ENCODE measurements at places on chromosomes 5 and 9.

- DNase-seq: no peak
Observed at GRCh38 chr5:29899583-29899982, 1293.9 kb upstream of the CDH6 start.

GRCh38 chr9:76985581-76985980, 33.9 kb upstream of the FOXB2 start:
- no peak for DNase-seq

DNA sequence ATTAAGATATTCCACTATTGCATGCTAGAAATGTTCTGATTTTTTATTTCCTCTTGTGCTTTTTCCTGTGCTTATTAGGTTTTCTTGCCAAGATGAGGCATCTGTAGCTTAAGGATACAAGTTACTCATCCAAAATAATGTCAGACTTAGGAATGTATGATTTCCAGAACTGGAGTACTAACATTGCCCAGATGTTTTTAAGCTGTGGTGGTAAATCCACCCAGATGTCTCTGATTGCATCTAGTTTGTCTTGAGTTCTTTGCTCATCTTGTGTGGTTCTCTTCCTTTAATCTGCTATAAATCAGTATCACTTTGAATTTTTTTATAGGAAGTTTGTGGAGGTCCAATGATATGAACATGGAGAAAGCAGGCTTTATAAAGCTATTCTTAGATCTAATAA, 337.5 kb upstream of the ZNF608 start:
- DNase-seq: no peak

DNA sequence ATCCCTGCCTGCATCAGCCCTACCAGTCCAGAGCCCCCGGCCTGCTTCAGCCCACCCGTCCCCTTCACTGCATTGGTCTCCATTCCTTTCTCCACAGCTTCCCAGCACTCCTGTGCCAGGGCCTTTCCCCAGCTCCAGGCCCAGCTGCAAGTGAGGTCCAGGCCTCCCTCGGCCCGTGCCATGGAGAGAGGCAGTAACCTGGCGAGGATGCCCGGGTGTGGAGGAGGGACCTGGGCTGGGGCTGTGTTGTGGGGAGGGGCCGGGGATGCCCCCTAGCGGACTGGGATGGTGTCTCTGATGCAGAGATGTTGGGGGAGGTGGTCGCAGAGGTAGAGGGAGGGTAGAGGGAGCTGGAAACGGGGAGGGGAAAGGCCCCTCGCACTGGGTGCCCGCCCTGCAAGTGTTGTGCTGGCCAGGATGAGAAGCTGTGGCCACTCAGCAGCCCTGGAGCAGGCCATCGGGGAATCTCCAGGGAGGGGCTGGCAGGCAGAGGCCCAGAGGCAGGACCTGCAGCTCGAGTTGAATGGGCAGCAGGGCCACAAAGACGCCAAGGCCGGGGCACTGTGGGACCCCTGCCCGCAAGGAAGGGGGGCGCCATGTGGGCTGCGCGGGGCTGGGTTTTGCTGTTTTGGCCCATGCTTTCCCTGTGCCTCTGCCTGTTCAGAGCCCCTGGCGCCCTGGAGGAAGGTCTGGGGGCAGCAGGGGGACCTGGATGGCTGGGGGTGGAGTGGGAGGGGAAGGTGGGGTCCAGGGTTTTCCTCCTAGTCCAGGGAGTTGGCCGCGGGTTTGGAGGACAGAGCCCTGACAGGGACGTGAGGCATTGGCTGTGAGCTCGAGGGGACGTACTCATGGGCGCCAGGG, 26.0 kb upstream of the NKD2 start:
- no peak for DNase-seq

DNA sequence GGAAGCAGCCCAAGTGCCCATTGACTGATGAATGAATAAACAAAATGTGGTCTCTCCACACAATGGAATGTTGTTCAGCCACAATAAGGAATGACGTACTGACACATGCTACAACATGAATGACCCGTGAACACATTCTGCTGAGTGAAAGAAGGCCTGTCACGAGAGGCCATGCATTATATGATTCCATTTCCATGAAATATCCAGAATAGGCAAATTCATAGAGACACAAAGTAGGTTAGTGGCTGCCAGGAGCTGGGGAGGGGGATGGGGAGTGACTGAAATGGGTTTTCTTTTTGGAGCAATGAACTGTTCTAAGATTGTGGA, 41.4 kb downstream of the BICD2 start:
- no peak for DNase-seq

- no peak for DNase-seq
Observed at GRCh38 chr5:164027738-164028137, 522.3 kb downstream of the MAT2B start.

GRCh38 chr5:167578977-167579692, 712.3 kb upstream of the WWC1 start:
- no peak for DNase-seq

GRCh38 chr5:117833691-117834090, 1154.7 kb downstream of the DTWD2 start:
- DNase-seq: no peak

GRCh38 chr5:174433098-174433497, 291.3 kb upstream of the MSX2 start:
- DNase-seq: no peak

GRCh38 chr5:107875833-107876232, 205.1 kb upstream of the EFNA5 start:
- no peak for DNase-seq

GRCh38 chr9:136516191-136516654, 29.6 kb downstream of the NOTCH1 start:
- no peak for DNase-seq

GRCh38 chr9:91141407-91141965, 220.2 kb downstream of the AUH start:
- no peak for DNase-seq

DNA sequence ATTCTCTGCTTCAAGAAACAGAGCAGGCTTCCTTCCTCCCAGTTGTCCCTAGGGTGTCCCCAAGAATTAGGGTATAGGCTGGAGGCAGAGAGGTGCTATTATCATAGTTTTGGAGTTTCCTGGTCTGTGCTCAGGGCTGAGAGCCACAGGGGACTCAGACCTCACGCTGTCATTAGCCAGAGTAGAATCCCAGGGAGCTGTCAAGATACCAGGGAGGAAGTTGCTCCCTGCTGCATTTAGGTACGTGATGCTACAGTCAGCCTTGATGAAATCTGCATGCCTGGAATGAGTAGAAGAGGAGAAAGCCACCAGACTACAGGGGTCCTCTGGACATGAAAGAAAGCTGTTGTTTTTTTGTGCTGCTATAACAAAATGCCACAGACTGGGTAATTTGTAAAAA, 273.2 kb downstream of the SH3GL2 start:
- no peak for DNase-seq

DNA sequence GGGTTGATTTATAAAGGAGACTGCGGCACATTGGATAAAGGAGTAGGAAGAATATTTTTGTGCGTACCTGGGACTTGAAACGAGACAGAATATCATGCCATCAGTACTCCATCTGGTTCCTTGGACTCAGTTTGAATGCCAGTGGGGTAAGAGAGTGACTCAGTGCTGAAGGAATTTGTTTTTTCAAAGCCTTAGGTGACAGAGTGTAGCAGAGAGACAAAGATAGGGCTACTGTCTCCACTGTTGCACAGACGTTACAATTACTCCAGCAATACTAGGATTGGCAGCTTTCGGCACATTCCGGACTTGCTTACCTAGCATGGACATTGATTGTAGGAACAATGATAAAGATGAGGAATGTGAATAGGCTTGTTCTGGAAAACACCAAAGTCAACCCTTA, 250.7 kb downstream of the KCTD16 start:
- DNase-seq: no peak

DNA sequence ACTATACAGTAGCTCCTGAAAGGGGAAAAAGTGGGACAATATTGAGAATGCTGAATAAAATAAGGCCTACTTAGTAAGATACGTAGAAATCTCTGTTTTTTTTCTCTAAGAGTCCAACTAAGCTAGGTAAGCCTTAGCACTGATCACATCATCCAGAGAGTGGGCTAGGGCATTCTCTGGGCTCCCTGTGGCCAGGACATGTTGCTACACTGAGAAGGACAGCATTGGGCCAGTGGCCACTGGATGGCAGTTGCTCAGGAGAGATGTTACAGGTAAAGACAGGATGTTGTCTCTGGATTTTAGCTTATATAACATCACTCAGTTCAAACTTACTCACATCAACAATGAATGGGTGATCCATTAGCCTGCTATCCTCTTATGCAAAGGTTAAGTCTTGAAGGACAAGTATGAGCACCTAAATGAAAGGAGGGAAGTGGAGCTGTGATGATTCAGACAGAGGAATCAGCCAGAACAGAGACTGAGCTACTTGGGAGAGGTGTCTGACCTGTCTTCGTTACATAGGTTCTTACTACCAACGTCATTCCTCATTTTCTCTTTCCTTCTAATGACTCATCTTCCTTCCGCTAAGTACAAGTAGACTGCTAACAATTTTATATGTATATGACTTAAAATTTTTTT, 226.6 kb upstream of the ADCY2 start:
- no peak for DNase-seq

DNA sequence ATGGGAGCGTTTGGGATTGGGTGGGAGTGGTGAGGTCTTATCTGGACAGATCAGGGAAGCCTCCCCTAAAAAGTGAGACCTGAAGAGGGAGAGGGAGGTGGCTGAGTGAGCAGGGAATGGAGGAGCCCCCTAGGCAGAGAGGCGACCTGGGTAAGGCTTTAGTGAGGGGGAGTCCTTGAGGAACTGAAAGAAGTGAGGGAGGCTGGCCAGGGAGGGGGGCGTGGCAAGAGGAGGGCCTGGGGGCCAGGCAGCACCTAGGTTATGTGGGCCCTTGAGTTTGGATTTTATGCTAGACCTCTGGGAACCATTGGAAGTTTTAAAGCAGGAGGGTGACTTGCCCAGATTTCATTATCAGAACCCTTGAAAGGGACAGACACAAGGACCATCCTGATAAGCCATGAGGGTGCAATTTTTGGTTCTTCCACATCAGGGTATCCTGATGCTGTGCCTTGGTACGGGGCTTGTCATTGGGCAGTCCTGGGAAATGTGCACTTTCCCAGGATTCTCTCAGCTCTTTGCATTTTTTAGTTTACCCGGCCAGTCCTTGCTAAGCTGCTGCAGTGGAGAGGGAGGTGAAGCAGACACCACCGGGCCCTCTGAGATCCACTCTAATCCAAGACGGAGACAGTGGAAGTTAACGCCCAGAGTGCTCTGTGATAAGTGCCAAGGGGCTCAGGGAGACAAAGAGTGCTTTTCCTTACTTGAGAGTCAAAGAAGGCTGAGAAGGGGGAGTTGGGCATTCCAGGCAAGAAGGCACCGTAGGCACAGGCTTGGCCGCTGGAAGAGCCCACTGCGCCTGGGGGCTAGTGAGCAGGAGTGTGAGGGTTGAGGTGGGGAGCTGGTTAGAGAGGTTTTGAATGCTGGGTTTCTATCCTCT, 16.1 kb downstream of the GSN start:
- no peak for DNase-seq

DNA sequence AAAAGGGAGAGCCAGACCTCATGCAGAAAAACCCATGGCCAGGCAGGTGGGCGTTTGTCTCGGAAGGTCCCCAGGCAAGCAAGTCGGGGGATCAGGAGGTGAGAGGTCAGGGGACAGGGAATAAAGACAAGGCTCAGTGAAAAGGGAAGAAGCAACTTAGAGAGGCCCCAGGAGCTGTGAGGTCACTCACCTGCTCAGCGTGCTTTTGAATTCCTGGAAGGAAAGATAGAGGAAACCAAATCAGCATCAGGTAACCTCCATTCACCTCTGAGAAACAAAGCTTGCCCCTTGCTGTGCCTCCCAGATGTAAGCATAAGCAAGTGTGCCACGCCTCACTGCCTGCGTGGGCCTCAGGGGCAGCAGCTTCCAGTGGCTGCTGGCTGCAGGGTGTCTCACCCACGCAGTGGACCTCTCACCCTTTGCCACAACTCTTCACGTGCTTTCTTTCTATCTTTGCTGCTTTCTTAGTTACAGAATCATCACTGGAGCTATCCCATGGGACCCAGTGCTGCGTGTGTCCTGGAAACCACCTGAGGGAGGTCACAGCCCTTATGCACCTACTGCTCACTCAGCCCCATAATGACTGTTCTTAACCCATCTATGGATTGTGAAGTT, 6.0 kb downstream of the TRIM7 start:
- DNase-seq: peak; percentile 78

- no peak for DNase-seq
Observed at GRCh38 chr9:105246656-105247173, 2.3 kb downstream of the SLC44A1 start.

GRCh38 chr9:129201866-129202265, 23.8 kb upstream of the IER5L start:
- DNase-seq: no peak

DNA sequence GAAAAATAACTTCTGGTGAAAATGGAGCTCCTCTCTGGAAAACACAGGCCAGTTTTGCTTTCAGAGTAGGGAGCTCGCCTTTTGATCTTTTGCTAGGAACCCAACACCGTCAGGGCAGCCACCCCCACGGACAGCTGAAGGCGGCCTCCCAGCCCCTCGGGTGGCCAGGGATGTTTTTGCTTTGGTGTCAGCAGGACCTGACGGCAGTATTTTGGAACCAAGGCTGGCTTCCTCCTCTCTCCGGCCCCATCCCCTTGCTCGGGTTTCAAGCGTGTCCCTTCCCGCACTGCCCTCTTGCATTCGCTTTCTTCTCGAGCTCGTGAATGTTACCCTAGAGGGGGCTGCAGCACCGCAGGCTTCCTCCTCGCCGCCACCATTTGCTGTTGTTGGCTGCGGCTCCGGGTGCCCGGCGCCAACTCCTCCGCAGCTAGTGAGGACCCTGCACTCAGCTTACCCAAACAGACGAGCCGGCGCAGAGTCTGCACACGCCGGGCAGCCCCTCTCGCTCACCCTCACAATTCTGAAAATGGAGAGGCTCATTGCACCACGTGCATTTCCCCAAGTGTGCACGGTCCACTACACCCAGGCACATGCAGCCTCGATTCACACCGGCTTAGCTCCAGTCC, 35.5 kb upstream of the ADAMTSL1 start:
- DNase-seq: no peak

DNA sequence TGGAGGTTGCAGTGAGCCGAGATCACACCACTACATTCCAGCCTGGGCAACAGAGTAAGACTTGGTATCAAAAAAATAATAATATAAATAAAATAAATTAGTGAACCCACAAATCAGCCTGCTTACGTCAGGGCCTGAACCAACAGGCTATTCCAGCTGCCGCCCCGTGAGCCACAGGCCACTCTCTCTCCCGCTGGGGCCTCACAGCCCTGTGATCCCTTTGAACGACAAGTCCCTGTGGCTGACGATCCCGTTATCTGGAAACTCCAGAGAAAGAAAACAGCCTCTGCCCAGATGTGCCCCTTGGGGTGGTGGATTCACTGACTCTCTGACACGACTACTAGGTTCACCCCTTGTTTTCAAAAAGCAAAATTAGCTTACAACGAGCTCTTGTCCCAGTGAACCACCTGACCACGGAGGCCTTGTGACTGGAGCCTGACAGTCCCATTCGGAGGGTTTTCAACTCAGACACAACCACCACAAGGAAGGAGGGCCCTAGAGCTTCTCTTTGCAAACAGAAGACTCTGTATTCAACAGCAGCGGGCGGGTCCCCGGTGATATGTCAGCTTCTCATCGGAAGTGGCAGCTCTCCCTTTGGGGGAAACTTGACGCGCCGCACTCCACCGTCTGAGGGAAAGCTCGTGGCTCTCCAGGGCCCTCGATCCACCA, 4.4 kb upstream of the DIPK1B start:
- DNase-seq: no peak

Measured in GM13977 (cell line).